Stimulated activated CD8-positive, alpha-beta memory T cell treated with anti-CD3 and anti-CD28 coated beads, Interleukin-2, amount 100 ng/mL, for 48 hours (primary cell): ENCODE measurements at places on chromosomes 2 and 18.

GRCh38 chr18:10296491-10296890 lies 157.9 kb upstream of the APCDD1 start:
- no peak for DNase-seq

GRCh38 chr2:196149948-196150347 lies 21.4 kb downstream of the STK17B start:
- no peak for DNase-seq

DNA sequence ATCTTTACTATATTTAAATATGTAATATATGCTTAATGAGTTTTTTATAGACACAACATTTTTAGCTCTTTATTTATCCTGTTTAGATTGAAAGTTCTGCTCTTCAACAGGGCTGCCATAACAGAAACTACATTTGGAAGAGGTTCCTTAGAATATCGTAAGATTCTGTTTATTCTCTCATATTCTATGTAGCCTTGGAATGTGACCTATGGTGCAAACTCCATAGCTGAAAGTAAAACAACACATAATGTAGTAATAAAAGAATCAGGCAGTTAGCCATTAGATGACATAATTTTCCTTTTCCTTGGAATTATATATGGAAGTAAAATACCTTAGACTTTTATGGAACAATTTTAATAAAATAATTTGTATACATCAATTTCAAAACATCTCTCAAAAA lies 91.3 kb downstream of the ZNF804A start:
- no peak for DNase-seq

DNA sequence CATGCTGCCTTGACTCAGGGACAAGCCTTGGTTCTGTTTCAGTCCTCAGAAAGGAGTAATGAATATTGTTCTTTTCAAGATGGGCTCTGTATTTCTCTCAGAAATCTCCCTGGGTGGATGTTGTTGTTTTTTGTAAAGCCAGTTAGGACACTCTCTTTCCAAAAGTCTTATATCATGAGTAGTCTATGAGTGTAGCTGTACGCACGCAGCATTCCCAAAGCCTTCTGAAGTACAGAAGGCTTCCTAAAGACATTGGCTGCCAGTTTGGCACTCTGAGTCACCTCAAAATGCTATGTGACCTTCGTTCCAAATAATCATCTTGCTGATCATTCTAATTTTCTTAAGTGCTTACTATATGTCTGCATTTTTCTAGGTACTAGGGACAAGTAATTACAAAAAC lies 16.7 kb upstream of the GTF2A1L start:
- no peak for DNase-seq
